DMS79 (cell line): ENCODE measurements at places on chromosomes 11 and 22.

DNA sequence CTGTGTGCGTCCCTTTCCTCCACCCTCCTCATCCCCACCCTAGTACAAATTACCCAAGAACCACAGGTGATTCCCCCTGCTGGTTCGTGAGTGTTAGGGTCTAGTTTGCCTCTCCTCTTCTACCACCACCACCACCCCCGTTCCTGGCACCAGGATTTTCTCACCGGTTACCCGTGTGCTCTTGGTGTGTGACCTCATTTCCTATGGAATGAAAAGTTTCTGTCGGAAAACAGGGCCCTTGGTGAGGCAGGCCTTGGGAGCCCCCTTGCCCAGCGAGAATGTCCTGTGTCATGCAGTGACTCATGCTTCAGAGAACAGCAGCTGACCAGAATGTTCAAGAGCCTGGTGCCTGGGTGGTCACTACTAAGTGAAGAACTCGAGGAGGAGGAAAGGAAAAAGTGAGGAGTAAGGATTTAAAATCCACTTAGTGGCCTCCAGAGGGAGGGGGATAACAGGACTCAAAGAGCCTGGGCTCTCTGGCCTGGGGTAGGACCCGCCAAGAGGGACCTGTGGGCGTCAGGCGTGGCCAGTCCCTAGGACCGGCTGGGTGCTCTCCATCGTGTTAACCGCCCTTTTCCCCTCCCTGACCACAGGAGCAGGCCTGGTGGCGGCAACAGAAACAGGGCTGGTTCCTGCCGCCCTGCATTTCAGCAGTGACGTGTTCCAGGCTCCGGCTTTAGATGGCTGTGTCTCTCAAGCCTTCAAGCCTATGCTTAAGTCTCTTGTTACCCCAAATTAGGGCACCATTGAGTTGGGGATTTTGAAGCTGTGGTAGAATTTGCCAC, 30.2 kb downstream of the C22orf31 start:
- DNase-seq: no peak

DNA sequence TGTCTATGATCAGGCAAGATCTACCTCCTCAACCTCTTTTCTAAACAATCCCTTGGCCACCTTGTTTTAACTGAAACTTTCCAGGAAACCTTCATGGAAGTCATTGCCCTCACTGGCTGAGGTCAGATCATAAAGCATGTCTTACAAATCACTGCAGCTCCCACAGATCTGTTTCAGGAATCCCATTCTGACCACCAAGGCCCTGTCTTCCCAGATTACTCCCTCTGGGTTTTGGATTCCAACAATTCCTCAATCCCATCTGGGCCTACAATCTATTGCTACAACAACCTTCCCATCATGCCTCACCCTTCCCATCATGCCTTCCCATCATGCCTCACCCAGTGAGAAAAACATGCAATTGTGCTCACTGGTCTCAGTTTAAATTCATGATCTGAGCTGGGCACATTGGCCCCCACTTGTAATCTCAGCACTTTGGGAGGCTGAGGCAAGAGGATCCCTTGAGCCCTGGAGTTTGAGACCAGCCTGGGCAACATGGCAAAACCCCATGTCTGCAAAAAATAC, 15.9 kb downstream of the ADAMTS15 start:
- DNase-seq: no peak

GRCh38 chr11:47995360-47995769, 15.0 kb downstream of the PTPRJ start:
- no peak for DNase-seq

DNA sequence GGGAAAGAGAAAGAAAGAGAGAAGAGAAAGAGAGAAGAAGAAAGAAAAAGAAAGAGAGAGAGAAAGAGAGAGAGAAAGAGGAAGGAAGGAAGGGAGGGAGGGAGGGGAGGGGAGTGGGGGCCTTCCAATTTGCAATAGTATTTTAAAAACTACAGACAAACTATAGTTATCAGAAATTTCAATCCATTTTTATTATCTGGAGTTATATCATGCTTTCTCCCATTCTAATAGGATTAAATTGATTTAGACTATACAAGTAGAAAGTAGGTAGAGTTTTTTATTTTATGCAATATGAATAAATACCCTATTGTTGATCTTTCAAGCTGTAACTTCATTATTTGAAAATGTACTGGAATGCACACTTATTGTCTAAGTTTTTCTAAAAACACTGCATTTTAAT, 70.2 kb upstream of the CEP126 start:
- DNase-seq: no peak

DNA sequence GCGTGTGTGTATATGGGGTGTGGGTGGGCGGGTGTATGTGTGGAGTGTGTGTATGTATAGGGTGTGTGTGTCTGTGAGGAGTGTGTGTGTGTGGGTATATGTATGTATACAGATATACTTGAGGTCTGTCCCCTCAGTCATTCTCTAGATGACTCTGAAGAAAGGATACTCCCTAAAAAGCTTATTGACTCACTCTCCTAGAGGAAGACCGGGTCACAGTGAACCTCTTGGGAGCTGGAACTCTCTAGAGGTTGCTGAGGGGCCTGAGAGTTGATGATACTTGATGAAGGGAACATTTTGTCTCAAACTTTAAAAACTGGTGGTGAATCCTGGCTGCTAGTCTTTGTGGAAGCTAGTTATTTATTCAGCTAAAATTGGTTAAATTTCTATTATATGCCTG, 15.1 kb downstream of the STX3 start:
- DNase-seq: no peak

- DNase-seq: no peak
Observed at GRCh38 chr11:43267856-43268580, 43.8 kb upstream of the API5 start.

GRCh38 chr22:25706197-25706596, 35.8 kb upstream of the MYO18B start:
- no peak for DNase-seq

DNA sequence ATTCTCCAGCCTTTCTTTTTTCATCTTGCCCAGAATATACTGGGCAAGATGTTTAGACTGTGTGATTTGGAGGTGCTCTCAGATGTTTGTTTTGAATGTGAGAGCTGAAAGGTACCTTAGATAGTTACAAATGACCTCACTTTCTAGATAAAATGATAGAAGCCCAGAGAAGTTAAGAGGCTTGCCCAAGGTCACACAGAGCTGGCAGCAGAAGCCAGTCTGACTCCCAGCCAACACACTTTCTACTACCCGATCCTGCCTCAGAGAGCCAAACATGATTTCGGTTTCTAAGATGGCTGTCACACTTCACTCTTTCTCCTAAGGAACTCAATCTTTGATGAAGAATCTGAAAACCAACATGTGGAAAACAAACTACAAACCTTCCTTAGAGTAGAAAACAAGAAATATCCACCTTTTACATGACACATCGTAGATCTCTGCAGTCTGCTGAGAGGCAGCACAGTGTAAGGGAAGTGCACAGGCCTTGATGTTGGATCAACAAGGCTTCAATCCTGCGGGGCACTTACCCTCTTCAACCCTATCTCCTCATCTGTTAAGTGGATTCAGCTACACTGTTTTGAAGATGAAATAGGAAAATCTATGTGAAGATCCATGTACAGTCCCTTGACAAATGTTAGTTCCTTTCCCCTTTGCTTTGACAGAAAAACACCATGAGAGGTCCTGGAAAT, 58.6 kb downstream of the SYTL2 start:
- DNase-seq: no peak

DNA sequence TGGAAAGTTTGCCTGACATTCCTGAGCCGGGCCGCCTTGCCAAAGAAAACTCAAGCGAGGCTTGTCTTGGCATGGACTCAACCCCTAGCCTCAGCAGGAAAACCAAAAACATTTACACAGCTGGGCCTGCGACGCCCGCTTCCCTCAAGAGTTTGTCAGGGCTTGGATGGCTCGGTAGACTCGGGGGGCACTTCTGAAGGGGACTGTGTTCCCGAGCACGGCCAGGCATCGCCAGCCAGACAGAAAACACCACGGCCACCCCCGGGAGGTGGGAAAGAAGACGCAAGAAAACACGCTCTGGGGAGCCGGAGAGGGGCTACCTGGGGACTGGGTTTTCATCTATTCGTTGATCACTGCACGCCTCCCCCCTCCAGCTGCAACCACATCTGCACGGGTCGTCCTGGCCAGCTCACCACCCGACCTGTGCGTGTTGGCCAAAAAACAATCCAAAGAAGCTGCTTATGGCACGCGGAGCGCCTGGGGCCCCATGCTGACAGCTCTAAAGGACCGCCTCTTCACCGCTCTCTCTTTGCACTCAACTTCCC, 380.7 kb downstream of the MN1 start:
- no peak for DNase-seq

GRCh38 chr11:16784097-16784496, 45.6 kb downstream of the C11orf58 start:
- DNase-seq: no peak

DNA sequence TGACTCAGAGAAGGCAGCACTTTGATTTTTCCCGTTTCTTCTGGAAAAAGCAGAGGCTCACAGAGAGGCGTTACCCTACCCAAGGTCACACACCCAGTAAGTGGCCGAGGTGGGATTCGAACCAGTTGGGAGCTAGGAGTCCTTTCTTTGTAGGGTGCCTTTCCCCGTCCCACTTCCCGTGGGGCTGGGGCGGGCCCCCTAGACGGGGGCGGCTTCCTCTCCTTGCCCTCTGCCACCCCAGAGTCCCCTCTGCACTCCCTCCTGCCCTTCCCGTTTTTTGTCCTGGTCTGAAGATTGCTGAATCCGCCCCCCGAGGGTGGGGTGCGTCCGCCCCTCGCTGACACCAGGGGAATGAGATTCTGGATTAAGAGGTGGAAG, 747 bp downstream of the TPCN2 start:
- DNase-seq: no peak

DNA sequence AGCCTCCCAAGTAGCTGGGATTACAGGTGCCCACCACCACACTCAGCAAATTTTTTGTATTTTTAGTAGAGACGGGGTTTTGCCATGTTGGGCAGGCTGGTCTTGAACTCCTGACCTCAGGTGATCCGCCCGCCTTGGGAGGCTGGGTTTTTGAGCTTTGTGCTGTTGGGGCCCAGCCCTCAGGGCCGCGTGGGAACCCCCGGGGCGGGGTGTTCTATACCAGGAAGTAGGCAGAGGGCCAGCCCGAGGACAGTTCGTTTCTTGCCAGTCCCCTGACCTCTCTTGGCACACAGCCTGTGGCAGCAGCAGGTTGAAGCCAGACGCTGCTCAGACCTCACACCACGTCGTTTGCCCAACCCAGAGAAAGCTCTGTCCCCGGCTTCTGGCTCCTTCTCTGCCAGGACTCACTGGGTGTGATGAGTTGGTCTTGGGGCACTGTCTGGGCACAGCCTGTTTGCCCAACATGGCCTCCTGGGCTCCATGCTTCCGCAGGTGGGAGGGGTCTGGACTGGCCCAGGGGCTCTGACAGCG, 24.9 kb upstream of the CHKA start:
- DNase-seq: peak; percentile 14

- no peak for DNase-seq
Observed at GRCh38 chr11:12408156-12408770, 30.9 kb downstream of the PARVA start.

DNA sequence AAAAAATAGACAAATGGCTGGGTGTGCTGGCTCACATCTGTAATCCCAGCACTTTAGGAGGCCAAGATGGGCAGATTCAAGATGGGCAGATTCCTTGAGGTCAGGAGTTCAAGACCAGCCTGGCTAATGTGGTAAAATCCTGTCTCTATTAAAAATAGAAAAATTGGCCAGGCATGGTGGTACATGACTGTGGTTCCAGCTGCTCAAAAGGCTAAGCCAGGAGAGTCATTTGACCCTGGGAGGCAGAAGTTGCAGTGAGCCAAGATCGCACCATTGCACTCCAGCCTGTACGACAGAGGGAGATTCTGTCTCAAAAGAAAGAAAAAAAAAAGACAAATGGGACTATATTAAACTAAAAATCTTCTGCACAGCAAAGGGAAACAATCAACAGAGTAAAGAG, 55.4 kb downstream of the USP35 start:
- DNase-seq: no peak

DNA sequence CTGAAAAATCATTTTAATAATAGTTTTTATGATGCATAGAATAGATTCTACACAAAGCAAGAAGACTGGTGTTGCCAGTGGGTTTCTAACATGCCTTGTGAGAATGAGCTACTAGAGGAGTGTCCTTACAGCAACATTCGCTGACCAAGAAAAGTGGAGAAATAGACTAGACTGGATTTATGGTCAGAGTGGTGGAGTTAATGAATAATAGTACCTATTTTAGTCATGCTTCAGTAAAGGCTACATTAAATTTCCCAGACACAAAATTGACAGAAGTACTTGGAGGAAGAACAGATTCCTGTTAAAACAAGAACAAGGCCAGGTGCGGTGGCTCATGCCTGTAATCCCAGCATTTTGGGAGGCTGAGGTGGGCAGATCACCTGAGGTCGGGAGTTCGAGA, 539.2 kb downstream of the ETS1 start:
- no peak for DNase-seq

DNA sequence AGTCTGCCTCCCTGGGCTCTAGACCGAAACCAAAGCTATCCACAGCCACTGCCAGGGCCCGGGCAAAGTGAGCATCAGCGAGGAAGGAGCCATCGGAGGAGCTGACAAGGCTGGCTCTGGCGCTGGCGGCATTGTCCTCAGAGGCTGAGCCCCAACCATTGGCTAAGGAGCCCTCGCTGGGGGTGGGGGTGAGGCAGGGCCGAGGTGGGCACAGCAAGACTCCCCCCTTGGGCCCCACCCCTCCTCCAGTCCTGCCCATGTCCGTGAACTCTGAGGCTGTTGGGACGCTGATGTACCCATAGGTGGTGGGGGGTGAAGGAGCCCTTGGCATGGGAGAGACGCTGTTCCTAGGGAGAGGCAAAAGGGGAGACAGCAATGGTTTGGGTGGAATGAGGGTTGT, 11.2 kb downstream of the ROBO4 start:
- no peak for DNase-seq

DNA sequence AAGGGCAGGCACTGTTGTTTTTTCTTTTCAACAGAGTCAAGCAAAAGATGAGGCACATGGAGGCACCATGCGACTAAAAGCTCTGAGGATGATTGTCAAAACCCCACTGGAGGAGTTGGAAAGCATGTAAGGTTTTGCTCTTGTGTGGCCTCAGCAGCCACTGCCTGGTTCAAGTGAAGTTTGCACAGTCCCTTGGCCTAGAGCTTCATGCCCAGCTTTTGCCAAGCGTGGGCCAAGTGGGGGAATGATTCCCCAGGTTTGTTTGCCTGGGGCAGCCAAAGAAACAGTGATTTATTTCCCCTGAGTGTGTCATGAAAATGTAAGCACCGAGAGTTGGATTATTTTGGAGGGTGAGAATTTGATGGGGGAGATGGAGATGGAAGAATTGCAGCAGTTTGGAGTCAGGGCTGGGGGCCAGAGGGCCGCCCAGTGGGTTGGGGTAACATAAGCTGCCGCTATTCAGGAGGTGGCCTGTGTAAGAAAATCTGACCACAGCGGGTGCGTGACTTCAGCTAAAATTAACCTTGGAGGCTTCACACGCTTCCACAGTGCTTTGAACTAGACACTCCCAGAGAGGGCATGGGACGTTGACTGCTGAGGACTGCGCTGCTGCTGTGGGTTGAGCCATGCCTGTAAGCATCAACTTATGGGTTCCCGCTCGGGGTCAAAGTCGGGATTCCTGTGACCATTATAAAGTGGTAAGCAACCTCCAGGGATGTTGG, 100.7 kb downstream of the NAV2 start:
- no peak for DNase-seq
